ENCODE measurements at places on chromosomes 1 and 21.

DNA sequence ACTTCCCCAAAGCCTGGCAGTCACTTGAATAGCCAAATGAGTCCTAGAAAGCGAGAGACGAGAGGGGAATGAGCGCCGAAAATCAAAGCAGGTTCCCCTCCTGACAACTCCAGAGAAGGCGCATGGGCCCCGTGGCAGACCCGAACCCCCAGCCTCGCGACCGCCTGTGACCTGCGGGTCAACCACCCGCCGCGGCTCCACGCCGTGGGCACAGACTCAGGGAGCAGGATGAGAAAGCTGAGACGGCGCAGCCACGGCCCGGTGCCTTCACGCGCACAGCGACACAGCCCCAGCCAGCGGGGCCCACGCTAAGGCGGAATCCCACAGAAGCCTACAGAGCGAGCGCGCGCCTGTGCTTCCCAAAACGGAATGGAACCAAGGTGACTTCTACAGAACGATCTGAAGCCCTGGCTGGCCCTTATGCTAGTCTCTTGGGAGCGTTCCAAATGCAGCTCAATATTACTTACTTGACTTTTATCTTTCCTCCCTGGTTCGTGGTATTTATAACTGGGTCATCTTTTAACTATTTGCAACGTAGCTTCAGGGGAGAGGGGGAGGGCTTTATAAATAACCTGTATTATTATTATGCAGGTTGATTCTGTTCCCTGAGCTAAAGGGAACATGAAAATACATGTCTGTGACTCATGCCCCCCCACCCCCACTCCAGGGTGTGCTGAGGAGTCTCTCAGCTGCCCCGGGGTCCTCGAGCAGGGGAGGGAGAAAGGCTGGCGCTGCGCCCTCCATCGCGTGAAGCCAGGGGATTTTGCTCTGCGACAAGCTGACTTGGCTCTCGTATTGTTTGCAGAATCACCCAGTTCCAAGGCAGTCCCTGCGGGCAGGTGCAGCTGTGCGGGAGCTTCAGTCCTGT, 1.7 kb downstream of the TSPEAR start:
- no peak for DNase-seq

GRCh38 chr1:16087733-16088132, 14.3 kb upstream of the FAM131C start:
- DNase-seq = no peak

DNA sequence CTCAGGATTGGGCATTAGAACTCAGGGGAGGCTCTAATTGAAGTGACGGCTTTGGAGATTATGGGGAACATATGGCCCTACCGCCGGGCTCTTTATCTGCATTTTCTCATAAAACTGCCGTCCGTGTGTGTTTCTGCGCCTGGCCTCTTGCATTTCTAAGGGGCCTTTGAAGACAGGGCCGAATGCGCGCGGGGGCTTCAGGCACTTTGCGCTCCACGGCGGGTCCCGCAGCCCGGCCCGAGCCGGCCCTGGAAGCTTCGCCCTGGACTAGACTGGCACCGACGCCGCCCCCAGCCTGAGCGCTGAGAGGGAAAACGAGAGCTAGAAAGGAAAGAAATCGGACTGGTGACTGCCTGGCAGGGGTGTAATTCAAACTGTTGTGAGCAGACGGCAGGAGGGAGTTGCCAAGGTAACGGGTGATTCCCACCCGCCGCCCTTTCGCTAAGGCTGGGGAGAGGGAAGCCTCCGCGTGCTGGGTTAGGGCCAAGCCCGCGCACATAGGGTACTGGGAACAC, 120.7 kb downstream of the LMX1A start:
- no peak for DNase-seq

GRCh38 chr1:38269923-38270848, 223.6 kb upstream of the POU3F1 start:
- DNase-seq = no peak

DNA sequence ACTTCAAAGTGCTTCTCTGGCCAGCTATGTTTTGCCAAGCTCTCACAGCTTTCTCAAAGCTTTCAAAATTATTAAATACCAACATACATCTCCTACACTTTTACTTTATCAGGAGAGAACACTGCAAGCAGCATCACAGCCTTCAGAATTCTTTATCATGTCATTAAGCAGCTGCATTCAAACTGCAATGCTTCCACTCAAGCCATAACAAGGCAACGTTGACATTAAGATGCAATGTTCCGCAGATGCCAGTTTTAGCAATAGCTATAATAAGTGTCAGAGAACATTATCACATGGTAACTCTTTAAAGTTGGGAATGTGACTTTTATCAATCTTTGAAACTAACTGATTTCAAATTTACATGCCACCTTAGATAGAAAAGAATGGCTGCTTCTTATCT, 91.9 kb downstream of the LRRC53 start:
- no peak for DNase-seq

DNA sequence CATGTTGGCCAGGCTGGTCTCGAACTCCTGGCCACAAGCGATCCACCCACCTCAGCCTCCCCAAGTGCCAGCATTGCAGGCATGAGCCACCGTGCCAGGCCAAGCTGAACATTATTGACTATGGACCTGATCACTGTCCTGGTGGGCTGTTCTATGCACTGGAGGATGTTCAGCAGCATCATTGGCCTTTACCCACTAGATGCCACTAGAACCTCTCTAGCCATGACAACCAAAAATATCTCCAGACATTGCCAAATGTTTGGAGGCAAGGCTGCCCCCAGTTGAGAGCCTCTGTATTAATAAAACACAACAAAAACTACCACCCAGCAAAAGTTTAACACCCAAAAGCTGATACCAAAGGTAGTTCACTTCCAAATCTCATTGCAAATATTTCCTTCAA, 110.8 kb upstream of the SOD1 start:
- DNase-seq = no peak

DNA sequence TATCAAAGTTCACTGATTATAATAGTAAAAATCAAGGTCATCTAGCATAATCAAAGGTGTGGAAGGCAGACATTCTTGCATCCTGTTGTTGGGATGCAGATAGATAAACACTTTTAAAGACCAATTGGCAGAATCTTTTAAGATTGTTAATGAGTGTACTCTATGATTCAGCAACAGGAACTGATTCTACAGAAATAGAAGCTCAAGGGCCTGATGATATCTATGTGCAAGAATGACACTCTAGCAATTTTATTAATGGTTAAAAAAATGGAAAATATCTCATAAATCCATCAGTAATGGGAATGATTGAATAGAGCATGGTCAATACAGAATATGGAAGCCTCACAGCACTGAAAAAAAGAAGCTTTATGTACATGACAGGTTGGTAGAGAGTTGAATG, 2.2 kb upstream of the ATP1A4 start:
- no peak for DNase-seq

- DNase-seq = no peak
Observed at GRCh38 chr1:10962483-10962882, 50.0 kb upstream of the TARDBP start.

DNA sequence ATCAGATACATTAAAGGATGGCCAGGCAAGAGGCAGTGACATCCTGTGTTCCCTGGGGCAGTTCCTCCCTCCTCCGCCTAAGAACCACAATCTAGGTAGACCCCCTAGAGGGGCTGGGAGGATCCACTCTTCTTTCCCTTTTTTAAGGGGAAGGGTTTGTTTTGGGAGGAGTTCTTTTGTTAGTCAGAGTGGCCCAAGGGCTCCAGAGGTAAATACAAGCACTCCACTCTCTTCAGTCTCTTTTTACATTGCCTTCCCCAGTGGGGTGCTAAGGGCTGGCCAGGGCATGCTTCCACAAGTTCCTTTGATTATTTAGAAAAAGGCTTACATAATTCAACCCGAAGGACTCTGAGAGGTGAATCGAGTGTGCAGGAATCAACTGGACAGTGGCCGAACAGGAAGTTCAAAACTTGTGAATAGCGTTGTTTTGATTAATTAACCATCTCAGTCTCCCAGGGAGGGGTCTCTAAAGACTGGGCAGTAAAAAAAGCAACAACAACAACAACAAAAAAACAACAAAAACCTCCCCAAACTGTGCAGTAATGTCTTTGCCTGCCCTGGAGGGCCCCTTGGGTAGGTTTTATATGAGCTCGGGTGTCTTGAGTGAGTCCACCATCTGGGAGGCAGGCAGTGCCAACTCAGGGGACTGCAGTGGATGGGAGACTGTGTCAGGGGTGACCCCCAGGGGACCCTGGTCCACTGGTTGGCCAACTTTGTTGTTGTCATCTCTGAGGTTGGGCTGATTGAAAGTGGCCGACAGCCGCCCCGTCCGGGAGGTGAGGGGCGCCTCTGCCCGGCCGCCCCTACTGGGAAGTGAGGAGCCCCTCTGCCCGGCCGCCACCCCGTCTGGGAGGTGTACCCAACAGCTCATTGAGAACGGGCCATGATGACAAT, 33.2 kb upstream of the ENO1 start:
- DNase-seq = no peak

DNA sequence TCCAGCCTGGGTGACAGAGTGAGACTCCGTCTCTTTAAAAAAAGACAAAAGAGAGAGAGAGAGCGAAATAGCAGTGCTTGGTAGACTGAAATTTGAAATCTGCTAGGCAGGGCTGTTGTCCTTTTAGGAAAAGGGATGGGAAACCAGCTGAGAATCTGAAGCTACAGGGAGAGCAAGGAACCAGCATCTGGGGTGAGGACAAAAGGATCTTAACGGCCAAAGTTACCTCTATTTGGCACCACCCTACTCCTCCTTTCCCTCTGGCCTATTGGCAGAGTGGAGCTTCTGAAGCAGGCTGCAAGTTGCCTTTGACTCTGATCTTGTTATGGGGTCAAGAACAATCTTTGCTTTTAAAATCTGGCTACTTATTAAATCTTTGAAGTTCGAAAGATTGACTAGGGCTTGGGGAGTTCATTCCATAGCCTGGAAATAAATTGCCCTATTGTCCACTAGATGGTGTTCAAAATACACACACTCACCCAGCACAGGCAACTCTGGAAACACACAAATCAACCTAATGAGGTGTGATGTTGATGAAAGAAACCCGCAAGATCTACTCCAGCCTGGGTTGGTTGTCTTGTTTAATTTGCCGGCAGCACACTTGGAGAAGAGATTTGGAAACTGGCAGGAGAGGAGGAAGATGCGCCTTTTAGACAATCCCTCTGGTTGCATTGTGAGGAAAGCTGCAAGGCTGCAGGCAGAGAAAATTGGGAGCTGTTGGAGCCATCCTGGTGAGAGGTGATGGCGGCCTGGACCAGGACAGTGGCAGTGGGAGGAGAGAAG, 16.5 kb upstream of the PARP1 start:
- no peak for DNase-seq

GRCh38 chr1:114764689-114765088, 6.9 kb upstream of the CSDE1 start:
- DNase-seq = no peak

- DNase-seq = no peak
Observed at GRCh38 chr1:212518188-212519054, 85.7 kb downstream of the NENF start.

- no peak for DNase-seq
Observed at GRCh38 chr1:22171951-22172715, 29.2 kb upstream of the WNT4 start.

DNA sequence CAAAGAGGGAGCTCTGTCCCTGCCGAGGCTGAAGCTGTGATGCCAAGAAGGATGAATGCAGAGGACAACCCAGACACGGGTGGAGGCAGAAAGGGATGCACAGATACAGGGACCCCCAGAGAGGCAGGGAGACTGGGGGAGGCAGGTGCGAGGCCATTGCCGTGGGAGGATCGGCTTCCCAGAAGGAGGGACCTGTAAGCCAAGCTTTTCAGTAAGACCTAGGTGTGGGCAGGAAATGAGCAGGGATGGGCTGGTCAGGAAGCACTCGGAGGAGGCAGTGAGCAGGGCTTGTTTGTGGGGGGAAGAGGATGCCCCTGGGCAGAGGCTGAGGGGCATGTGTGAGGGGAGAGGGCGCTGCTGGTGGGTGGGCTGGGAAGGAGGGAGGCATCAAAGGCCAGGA, 67.7 kb upstream of the WNT4 start:
- no peak for DNase-seq

DNA sequence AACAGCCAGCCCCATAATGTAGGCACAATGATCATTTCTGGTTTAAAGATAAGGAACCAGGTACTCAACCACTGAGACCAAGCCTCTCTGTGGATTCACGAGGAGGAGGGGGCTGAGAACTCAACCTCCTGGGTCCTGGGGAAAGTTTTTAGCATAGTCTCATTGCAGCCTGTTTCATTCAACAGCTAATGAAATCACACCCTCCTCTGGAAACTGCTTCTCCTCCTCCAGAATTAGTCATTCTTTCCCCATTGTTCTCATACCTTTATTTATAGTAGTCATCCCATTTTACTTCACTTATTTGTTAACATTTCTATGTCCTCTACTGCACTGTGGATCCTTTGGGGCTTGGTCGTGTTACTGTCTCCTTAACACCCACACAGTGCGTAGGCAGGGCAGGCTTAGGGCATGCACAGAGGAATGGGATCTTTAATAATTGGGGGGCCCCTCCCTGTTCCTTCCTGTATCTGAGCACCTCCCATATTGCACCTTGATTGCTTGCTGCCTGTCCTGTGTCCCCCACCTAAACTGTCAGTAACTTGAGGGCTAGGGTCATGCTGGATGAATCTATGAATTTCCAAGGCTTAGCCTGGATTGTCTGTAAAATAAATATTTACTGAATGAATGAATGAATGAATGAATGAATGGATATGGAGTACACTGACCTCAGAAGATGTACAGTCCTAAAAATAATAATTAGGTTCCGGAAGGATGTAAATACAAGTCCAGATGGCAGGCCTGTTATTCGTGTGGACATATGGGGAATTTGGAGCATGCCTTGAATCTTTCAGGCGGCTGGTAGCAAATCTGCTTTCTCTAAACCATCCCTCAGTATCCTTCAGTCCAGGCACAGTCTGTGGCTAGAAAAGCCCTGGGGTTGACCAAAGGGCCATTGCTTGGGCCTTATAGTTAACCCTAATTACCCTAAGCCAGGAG, 153.8 kb upstream of the HMGB4 start:
- DNase-seq = no peak

Measured in dorsolateral prefrontal cortex (tissue), 122 donors.